ENCODE measurements at places on chromosomes 4 and X.

DNA sequence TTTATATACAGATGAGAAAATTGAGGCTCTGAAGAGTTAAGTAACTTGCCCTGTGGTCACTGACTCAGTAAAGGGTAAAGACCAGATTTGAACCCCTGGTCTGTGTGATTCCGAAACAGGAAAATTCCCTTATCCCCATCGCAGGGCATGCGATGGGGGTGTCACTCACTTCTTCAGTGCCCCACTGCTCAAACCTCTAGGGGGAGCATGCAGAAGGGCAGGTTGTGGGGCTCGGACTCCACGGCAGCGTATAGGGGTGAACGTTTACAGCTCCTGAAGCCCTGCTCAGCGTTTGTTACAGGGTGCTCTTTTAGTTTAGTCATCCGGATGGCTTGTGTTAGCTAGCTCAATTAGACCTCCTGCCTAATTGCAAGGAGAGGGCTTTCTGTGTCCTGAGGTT is 3.7 kb upstream of the EXOC1 start:
- no peak for DNase-seq

DNA sequence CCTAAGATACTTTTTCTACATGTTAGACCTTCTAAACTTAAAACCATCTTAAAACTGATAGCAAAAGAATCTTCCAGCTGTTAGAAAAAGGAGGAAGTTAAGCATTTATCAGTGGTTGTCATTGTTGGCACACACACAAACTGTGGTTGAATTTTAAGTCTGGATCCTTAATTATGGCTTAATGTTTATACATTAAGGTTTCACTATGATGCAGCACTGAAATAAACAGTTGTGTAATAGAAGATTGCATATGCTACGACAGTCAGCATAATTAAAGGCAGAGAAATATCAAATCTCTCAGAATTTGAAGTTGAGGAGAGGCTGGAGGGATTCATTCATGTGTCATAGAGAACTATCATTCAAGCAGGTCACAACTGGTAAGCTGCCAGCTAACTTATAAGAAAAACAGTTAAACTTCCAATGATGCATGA is 32.3 kb downstream of the ADGRA3 start:
- peak; percentile 17 for DNase-seq

GRCh38 chr4:96993560-96993959 is 1149.7 kb downstream of the STPG2 start:
- no peak for DNase-seq

GRCh38 chrX:51876441-51876840 is 17.0 kb upstream of the MAGED1 start:
- DNase-seq, result no peak

DNA sequence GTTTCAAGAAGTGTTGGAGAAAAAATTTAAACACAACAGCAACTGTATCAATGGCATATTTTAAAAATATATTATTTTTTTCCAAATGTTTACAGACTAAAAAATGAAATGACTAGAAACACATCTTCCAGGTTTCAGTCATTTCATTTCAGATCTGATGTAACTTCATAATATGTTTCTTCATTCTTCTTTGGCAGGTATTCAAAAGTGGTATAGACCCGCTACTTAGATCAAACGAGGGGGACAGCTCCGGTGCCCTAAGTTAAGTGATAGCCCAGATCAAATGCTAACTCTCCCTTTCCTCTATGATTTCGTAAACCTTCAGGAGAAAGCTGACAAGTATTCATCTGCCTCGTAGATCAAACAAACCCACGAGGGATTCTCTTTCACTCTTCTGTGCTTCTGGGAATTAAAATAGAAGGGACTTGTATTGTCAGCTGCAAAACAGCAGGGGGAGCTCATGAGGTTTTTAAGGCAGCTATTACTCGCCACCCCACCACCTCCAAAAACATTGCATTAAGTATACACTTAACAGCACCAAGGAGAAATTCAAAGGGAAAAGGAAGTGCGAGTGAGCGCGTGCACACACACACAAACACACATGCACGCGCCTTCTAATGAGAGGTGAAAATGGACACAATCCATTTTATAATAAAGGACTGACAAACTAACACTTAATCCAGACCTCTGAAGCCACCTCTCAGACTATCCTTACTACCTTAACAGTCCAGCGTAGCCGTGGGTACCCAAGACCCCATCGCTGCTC is 21.4 kb downstream of the HELT start:
- DNase-seq, result peak; percentile 7

DNA sequence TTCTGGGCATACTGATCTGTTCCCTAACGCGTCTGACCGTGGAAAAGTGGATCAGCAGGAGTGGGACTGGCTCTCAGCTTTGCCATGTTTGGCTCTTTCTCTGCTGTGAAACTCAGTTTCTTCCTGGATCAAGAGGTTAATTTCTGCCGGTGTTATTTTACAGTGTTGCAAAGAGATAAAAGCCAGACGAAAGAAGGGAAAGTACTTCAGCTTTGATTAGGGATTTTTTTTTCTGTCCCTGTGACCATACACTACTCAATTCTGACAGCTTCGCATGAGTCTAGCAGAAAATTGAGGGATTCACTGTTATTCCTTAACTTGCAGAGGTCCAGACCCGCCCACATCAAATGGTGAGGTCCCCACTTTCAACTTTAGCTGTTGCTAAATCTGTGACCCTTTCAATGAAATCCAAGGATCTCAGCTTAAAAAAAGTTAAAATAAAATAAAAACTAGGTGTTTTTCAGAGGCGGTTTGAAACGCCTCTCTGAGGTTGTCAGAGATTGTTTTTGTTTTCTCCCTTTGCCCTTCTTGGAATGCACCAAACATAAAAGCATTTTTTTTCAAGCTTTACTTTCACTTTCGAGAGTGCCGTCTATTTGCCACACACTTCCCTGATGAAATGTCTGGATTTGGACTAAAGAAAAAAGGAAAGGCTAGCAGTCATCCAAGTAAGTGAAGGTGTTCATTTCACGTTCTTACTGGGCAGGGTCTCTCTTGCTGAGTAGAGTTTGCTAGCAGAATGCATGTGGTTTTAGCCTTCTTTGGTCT is at the start of gene TLR3:
Gene TLR3, plus strand, starts transcription at position 576 of the 768 bp plus-strand sequence. CDS start 7,464 bp downstream, outside the sequence.
- DNase-seq, result no peak

DNA sequence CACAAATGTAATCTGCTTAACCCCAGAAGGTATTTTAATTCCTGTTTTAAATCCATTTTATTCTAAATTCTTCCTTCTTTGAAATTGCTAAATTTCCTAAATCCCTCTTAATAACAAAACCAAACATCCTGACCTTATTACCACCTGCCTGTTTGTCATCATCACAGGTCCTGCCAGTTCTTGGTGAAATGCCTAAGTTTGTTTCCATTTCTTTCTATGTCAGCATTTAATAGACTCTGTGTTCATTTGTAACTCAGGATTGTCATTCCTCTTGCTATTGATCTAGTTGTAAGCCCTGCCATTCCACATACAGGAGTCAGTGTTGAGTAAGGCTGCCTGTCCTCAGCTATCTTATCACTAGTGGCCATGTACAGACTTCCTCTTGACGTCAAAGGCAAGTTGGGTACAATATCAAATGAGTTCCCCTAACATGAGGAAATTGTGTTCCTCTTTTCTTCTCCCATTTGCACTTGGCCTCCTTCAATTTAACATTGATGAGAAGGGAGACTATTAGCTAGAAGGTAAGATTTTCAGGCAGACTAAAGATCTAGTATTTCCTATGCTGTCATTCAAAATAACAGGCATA is 440.1 kb downstream of the AFF2 start:
- no peak for DNase-seq

- DNase-seq, result no peak
Measured at GRCh38 chrX:68568136-68568535, 69.3 kb downstream of the YIPF6 start.

GRCh38 chrX:40719218-40719617 is 16.1 kb downstream of the MED14 start:
- DNase-seq, result peak; percentile 45

GRCh38 chr4:138512756-138513155 is 270.6 kb upstream of the SLC7A11 start:
- DNase-seq, result no peak

DNA sequence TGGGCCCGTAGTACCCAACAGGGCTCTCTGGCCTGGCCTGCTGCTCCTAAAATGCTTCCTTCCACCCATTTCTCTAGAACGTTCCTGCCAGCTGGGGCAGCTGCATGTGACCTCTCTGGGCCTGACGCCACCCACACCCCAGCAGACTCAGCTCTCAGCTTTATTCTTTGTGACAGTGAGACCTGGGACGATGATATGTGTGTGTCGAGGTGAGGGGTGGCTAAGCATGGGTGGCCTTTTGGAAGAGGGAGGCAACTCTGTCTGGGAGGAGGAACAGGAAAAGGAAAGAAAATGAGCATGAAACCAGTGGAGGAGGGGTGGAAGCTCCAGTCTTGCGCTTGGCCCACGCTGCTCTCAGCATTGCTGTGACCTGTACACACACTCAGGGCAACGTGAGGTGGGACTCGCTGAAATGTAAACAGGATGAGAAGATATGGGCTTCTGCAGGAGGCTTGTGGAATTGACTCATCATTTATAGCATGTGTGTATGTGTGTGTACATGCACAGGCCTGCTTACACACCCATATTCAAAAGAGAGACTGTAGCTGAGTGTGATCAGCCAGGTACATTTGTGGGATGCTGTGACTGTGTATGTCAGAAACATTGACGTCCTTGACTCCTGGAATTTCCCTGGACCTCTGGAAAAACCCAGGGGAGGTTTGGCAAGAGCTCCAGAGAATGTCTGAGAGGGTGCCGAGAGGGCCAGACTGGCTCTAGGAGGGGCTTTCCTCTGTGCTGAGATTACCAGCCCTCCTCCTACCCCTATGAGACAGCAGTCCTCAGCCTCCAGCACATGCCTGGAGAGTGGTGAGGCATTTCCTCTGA is 137.9 kb downstream of the PJA1 start:
- DNase-seq, result no peak

- DNase-seq, result no peak
Measured at GRCh38 chr4:111208970-111209369, 586.1 kb upstream of the PITX2 start.

GRCh38 chr4:75306506-75306905 is 207.7 kb downstream of the RCHY1 start:
- no peak for DNase-seq

DNA sequence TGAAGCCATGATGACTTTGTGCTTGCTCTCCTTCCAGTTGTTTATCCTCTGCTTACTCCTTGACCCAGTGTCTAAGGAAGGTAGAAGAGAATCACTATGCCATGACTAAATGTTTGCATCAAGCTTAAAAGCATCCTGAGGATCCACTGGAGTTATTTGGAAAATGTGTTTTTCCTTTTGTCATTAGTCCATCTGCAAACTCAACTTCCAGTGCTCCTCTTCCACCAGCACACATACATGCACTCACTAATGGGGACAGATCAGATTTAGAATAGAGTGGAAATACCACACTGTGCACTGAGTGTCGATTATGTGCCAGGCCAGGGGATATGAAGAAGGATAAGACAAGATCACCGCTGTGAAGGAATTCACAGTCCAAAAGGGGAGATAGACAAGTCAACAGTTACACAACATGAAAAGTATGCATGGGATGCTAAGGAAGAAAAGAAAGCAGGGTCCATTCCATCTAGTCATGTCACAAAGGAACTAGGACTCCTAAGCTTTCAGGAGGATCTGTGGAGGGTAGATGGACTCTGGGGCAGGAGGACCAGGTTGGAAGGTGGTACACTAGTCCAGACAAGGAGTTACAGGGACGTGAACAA is 1.9 kb downstream of the OCIAD2 start:
- no peak for DNase-seq

DNA sequence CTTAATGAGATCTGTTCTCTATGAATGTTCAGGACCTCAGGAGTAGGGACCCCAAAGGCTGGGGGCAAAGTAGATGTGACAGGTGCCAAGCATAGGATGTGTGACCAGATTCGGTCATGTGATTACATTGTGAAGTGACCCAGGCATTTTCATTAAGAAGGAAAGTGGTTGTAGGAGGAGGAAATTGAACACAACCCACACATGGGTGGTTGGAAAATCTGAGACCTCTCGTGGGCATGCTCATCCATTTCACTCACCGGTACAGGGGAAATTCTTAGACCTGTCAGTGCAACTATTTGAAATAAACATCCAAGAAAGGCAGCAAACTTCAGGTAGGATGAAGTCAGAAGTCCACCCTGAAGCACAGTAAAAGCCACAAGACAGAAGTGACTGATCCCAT is 43.5 kb upstream of the CD99 start:
- DNase-seq, result no peak

DNA sequence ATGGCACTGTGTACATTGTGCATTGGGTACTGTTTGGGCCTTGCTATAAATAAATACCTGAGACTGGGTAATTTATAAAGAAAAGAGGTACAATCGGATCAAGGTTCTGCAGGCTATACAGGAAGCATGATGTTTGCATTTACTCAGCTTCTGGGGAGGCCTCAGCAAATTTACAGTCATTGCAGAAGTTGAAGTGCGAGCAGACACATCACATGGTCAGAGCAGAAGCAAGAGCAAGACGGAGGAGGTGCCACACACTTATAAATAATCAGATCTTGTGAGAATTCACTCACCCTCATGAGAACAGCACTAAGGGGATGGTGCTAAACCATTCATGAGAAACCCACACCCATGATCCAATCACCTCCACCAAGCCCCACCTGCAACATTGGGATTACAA is 505.0 kb downstream of the ARAP2 start:
- no peak for DNase-seq

GRCh38 chrX:71514367-71515037 is 18.4 kb upstream of the OGT start:
- DNase-seq, result no peak

DNA sequence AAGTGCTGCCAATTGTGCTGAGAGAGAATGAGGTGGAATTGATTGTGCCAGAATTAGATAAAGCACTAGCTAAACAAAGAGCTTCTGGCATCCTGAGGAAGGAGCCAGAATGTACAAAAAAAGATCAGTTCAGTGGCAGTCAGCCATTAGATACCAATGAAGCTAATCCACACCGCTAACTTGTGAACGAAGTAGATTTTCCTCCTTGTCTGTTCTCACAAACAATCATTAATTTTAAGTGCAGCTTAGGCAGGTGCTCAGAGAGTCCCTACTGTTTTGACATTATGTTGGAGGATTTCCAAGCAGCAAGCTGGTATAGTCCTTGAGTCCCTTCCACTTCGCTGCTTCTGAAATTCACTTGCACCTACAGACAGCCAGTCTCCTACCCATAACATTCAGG is 617.4 kb downstream of the CENPC start:
- no peak for DNase-seq

DNA sequence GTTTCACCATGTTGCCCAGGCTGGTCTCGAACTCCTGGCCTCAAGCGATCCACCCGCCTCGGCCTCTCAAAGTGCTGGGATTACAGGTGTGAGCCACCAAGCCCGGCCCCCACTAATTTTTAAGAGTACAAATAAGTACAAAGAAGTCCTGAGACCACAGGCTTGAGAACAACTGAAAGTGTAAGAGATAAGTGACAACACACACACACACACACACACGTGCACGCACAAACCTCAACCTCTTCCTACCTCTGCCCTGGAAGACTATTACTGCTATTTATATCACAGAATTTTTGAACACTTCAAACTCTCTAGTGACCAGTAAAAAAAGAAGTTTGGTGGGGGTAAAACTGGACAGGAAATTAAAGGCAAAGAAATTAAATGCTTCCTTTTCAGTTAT is 7.5 kb downstream of the KLHL15 start:
- no peak for DNase-seq

DNA sequence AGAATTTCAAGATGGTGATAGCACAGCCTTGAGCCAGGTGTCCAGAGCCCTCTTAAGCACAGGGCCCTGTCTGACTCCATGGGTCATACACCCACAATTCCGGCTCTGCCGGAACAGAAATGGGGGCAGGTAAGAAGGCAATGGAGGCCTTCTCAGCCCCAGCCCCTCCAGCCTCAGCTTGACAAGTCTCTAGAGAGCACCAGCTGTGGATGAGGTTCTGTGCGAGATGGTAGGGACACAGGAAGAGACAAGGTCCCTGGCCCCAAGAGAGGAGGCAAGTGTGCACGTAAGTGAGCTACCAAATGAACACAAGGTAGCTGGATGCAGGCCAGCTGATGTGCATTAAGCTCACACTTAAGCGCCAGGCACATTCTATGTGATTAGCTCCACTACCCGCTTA is 2.4 kb upstream of the PRRG3 start:
- DNase-seq, result no peak

All from HS-27A (cell line).